Smooth muscle cell of the umbilical artery (primary cell): ENCODE measurements at places on chromosomes 5 and 9. TPM values are rescaled to one million over a fixed set of nuclear protein-coding genes. Genes with fewer than 3 reads are reported as not detected.

The SH3PXD2B gene
- 32.7 and 51.0 TPM in 2 replicates for total RNA-seq

The FAM240B gene
- total RNA-seq: not detected in 2 replicates

The GOLGA1 gene
- 13.4 and 17.1 TPM in 2 replicates for total RNA-seq

The SAXO1 gene
- total RNA-seq: 0.05 TPM in 1 of 2 replicates, not detected in the other
